ENCODE measurements at places on chromosomes 2 and 18.

- DNase-seq, result no peak
Measured at GRCh38 chr2:51650769-51651168, 618.8 kb upstream of the NRXN1 start.

DNA sequence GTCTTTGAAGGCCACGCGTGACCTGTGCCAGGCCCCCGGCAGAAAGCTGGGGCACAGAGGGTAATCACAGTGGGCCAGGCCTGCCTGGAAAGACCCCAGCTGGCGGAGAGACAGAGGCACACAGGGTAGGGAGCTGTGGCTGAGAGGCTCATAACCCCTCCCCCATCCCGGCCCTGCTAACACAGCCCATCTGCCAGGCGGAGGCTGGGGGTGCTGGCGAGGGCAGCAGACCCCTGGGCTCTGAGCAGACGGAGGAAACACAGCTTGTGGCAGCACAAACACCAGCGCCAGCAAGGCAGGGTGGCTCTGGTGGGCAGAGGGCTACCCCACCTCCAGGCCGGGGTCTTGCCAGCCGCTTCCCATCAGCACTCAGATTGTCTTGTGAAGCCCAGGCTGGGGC lies 19.0 kb downstream of the HS6ST1 start:
- DNase-seq, result no peak

DNA sequence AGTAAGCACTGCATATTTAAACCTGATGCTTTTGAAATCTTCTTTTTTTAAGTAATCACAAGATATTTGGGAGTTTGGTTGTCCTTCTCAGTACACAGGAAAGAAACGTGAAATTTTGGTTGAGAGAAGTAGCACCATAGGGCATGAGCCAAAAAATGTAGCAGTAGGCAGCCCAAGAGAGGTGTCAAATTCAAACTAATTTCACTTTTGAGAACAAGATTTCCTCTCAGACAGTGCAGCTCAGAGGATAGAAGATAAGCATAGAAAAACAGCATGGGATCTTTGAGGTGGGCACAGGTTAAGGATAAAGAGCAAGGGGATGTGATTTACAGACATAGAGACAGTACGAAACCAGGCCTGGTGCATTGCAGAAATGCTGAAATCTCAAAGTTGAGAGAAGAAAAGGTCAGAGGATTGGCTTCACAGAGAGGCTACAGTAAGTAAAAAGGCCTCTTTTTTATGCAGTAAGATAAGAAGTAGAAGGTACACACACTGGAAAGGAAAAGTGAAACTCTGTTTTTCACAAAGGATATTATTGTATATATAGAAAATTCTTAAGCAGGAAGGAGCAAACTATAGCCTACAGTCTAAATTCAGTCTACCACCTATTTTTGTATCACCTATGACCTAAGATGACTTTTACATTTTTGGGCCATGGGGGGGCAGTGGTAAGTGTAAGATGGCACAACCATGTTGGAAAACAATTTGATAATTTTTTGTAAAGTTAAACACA lies 89.8 kb downstream of the PKP4 start:
- DNase-seq, result peak; percentile 48

- DNase-seq, result no peak
Measured at GRCh38 chr2:219378163-219378851, 9.4 kb downstream of the DNPEP start.

GRCh38 chr2:17657759-17658158 lies 95.9 kb downstream of the SMC6 start:
- DNase-seq, result no peak

DNA sequence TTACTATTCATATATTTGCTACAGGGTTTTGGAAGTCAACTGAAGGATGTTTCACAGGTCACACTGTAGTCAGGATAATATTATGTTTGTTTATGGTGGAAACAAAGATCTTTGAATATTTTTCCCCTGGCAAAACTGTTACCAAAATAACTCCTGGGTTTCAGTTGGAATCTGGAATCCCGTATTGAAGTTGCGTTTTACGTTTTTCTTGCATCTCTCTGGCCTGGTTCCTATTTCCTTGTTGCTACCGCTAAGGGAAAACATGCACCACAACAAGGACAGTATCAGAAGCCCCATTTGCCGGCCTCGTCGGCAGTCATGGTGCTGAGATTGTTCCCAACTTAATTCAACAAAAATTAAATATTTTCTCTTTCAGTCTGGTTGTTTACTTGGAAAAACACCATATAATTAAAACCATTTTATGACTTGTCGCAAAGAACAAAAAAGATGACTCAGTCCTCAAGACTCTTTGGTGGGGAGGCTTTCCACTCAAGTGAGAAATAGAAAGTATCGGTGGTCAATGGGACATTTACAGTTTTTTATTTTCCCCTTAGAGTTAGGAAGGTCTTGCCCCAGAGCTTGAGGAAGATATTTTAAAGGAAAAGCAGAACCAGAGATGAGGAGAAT lies 42.3 kb downstream of the EN1 start:
- no peak for DNase-seq

DNA sequence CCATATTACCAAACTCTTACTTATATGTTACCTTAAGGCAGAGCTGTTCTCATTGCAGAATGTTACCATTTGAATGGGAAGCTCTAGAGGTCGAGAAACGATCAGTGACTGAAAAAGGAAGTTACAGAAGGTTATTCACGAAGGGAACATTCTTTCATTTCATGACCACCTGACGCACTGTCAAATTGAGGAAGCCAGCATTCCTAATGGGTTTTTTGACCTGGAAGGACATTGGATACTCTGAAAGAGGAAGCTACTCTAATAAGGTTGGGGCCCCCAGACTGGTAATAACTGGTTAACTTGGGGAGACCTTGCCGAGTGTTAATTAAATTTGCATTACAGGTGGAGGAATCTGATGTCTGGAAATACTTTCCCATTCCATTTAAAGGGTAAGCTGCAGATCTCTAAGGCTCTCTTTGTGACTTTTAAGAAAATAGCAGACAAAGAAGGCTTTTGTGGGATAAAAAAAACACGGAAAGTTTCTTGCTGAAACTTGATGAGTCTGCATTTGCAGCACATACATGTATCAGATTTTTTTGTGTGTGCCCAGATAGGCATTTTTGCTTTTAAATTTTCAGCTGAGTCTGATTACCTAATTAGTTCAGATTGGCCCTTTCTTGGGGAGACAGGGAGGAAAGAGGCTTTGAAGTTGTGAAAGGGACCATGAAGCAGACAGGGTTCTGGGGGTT lies 137.1 kb downstream of the LTBP1 start:
- no peak for DNase-seq

GRCh38 chr2:37250869-37251740 lies 19.6 kb downstream of the NDUFAF7 start:
- no peak for DNase-seq

DNA sequence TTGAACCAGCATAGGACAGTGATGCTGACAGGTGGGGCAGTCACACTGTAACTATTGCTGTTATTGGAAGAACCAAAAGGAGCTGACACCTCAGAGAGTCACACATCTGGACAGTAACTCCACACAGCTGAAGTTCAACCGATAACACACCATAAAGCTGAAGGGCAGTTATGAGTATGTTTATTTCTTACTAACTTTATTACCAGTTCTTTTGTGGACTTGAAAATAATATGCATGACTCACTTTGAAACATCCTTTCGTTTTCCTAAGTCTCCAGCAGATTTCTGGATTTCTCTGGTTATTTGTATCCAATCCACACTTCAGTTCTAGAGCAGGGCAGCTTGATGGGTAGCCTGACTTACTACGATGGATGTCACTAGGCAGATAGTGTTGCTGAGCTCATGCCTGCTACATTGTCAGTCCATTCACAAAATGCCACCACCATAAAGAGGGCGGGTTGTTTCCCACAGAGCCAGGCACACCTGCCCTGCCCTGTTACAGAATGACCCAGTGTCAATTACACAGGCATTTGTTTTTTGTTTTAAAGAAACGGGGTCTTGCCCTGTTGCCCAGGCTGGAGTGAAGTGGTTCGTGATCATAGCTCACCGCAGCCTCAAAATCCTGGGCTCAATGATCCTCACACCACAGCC lies 8.4 kb upstream of the AGBL5 start:
- DNase-seq, result peak; percentile 58

DNA sequence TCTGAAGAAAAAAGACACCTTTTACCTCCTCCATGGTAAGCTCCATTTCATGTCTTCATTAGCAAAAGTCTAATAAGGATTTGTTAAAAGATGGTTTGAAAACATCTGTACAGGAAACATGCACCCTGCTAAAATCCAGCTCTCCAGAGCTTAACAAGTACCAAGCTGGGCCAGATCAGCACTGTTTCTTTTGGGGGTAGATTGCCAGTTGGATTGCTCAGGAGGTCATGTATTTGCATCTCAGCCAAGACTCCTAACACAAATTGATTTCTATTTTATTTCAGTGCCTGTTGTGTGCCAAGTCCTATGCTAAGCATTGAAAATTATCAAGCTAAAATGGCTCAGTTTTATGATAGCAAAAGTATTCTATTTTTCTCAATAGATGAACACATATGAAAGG lies 3.4 kb upstream of the TMEM182 start:
- DNase-seq, result no peak

DNA sequence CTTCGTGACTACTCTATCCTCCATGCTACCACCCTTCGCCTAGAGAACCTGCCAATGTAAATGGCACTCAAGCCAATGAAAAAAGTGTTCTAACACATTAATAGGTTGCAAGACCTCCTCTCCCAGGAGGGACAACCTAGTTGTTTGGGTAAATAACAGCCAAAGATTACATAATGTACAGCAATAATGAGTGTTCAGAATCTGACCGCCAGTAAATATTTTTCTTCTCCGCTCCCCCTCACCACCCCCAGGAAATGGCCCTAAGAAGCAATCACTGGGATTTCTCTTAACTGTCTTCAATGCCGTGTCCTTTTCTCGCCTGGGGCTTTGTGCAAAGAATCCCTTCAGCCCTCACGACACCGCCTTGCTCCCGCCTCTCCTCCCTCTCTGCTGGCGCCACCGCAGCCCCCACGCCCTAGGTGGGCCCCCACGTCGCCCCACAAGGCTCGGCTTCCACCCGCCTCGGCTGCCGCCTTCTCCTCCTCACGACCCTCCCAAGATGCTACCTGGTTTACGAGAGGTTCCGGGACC lies 458 bp downstream of the HYCC2 start:
- DNase-seq, result no peak

DNA sequence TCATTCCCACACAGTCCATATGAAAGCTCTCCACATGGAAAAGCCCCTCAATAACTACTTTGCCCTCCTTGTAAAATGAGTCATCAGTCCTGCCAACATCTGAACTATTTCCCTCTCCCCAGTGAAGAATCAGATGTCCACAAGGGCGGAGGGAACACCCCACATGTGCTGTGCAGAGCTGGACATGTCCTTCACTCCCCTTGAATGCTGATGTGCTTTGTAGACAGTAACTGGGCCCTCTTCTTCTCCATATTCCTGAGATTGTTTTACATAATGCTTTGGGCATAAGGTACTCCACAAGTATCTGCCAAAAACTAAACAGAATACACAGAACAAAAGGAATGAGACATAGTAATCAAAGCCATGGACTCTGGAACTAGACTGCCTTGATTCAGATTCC lies 879.4 kb downstream of the BCL11A start:
- no peak for DNase-seq

GRCh38 chr2:240591226-240591625 lies 4.7 kb downstream of the CAPN10 start:
- no peak for DNase-seq

DNA sequence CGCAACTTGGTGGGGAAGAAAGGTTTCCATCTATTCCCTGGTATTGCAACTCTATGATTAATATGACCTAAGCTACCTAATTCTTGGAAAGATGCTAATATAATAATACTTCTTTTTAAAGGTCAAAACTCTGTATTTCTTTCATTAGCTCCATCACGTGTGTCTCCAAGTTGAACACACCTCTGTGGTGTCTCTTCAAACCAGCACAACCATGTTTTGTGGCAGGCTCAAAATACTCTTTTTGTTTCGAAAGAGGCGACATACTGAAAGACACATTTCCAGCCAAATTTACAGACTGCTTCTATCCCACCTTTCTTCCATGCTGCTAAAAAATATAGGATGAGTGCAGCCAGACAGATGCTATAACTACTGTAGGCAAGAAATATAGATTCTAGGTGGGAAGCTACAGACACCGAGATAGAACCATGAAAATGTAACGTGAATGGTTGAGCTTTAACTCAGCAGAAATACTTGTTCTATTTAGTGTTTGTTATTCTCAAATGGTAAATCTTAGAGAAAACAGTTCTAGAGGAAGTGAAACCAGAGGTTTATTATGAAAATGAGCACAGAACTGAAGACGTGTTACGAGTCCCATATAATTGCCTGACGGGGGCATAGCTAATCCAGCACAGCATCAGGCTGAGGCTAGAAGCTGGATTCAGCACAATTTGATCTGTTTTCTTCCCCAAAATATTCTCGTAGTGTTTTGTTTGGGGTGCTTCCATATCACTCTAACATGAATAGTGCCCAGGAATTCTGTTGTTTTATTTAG lies 991.5 kb upstream of the FANCL start:
- no peak for DNase-seq

All from small intestine (tissue), 16 donors.